GM12878 (cell line): ENCODE measurements at places on chromosomes 6 and 20.

DNA sequence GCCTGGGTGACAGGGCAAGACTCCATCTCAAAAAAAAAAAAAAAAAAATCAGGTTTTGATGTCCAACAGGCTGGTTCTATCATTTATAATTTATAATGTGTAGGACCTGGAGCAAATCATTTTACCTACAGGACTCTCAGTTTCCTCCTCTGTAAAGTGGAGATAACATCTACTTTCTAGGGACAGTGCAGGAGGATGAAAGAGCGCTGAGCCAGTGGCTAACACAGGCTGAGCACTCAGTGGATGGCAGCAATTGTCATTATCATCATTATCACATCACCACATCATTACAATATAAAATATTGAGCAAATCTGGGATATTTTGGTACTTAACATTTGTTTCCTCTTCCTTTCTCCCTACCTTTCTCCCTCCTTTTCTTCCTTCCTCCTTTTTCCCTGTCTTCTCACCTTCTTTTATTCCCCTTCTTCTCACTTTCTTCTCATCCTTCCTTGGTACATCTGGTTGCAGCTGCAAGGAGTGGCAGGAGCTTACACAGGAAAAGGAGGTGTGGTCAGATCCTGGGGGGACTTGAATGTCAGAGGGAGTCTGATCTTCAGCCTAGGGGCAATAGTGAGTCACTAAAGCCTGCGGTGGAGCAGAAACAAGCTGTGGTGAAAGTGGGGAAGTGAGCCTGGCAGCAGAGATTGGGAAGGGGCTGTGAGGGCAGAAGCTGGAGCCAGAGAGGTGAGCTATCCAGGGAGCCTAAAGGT is 24.6 kb upstream of the CTNNBL1 start:
- DNase-seq, result no peak

GRCh38 chr6:44176762-44177509 is 18.3 kb downstream of the CAPN11 start:
- DNase-seq, result peak; percentile 41

- no peak for DNase-seq
Observed at GRCh38 chr20:21496452-21496851, 17.4 kb downstream of the NKX2-2 start.

DNA sequence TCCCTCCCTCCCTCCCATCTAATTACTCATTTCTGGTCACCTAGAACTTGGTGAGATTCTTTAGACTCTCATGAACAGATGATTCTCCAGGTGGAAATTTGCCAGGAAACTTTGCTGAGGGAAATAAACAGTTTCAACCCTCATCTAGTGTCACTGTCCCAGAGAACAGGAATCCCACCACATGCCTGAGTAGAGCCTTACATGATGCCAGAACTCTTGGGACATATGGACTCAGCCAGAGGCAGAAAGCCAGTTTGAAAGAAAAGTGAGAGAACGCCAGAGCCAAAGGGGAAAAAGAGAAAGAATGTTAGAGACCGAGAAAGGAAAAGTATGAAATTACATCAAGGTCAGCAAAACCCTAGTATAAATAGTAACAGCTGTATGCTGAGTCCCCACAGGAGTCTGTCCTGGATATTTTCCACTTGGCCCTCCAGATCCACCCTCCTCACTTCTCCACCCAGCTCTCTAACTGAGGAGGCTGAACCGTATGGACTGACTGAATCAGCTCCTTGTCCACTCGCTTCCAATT is 127.5 kb upstream of the COL21A1 start:
- DNase-seq, result no peak

DNA sequence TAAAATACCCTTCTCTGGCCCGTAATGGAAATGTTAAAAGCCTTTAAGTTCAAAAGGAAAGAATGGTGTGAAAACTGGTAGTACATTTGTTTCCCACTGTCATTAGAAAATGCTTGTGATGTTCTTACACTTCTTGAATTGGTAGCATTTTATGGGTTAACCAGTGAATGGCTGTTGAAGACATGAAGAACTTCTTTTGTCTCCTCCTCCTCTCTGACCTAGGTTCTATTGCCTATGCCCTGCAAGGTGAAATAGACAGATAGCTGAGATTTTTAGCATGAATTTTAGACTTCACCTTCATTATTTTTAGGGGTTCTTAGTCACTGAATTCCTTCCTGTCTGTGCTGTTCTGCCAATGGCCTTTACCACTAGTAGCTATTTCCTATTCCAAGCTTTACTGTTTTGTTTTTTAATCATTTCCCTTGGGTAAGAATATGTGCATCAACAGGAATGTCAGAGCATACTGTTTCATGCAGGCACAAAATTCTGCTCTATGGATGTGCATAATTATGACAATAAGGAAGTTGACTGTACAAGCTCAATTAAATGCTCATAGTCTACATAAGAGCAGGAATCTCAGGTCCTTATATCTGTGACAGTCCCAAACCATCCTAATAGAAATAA is 4.9 kb downstream of the TNFAIP3 start:
- DNase-seq, result no peak

DNA sequence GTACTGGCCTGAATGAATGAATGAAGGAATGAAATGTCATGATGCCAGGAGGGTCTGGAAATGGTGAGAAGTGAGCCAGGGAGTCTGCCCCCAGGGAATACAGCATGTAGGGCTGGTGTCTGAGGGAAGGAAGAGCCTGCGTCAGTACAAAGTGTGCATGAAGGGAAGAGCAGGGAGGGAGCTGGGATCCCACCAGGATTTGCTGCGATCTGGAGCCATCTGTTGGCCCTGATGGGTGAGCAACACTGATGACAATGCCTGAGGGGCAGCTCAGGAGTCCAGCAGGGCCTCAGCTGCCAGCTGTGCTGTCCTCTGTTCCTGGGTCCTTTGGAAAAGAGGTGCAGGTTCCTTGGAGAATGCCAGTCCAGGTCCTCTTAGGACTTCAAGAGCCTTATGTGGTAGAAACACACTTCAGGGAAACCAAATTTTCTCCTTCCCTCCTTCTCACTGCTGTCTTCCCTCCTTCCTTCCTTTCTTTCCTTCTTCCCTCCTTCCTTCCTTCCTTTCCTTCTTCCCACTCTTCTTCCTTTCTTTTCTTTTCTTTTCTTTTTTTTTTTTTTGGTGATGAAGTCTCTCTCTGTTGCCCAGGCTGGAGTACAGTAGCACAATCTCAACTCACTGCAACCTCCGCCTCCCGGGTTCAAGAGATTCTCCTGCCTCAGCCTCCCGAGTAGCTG is 11.5 kb downstream of the BPI start:
- DNase-seq, result no peak

GRCh38 chr6:105893741-105894140 is 192.4 kb upstream of the PRDM1 start:
- DNase-seq, result no peak

- DNase-seq, result no peak
Observed at GRCh38 chr20:4601630-4602296, 119.9 kb upstream of the PRND start.

GRCh38 chr20:33689493-33689892 is 3.3 kb upstream of the E2F1 start:
- DNase-seq, result no peak

- DNase-seq, result no peak
Observed at GRCh38 chr6:85706272-85706671, 63.6 kb upstream of the SYNCRIP start.
